Stimulated activated CD8-positive, alpha-beta memory T cell treated with anti-CD3 and anti-CD28 coated beads, Interleukin-7, amount 100 ng/mL, for 1 hour (primary cell): ENCODE measurements at places on chromosomes 5 and 9.

DNA sequence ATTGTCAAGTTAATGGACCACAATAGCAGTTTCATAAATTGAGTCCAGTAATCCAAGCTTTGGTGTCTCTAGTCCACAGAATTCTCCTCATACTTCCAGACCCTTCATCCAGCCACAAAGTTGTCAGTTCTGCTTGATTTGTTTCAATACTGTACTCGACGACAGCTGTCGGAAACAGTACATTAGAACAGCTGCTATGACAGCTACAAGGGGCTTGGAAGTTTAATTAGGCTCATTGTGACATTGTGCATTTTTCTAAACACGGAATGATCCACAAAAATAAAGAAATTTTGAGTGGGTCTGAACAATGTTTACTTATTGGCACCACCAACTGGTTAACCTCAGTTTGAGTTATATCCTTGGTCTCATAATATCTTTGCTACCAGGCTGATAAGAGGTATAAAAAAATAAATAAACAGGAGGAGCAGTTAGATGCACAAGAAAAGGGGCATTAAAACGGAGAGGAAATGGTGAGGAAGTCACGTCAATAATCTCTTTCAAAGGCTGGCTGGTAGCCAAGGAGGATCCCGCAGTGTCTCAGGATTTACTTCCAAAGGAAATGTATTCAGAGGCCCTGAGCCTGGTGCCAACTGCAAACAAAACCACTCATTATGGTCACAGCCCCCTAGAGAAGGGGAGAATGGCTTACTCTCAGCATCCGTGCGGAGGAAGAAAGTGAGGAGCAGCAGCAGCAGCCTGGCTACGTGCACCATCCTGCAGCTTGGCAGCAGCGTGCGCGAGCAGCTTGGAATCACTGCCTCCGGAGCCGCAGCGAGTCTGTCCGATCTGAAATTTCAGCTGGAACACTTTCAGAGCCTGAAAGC lies 933.8 kb upstream of the DMAC1 start:
- no peak for DNase-seq

DNA sequence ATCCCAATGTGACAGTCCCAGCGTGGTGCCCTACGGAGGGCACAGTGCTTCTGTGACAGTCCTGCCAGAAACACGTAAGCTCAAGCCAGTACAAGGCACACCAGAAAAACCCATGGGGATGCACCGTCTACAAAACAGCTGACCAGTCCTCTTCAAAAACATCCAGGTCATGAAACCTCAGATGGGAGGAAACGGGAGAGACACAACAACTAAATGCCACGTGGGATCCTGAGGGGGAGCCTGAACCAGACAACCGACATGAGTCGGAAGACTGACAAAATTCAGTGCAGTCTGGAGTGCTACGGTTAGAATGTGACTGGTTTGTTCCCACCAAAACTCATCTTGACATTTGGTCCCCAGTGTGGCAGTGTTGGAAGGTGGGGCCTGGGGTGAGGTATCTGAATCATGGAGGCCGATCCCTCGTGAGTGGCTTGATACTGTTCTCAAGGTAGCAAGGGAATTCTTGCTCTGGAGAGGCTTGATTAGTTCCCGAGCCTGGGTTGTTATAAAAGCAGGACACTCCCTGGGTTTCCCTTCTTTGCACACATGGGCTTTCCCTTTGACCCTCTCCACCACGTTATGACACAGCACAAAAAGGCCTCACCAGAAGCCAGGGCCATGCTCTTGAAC lies 55.4 kb downstream of the ADAMTS2 start:
- DNase-seq: no peak

GRCh38 chr5:85182344-85182743 lies 797.7 kb upstream of the EDIL3 start:
- no peak for DNase-seq

- no peak for DNase-seq
Measured at GRCh38 chr5:143347046-143347445, 56.4 kb downstream of the NR3C1 start.

DNA sequence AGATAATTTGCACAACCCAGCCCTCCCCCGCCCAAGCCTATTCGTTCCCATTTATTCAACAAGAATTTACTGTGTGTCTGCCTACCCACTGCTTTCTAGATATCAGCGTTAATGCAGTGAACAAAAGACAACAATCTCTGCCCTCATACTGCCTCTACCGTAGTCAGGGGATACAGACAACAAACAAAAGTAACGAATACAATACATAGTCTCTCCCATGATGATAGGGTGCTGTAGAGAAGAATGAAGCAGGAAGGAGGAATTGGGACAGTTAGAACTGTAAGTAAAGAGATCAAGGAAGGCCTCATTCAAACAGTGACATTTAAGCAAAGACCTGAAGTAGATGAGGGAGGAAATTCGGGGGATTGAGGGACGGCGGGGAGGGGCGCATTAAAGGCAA lies 1.7 kb downstream of the GFM2 start:
- no peak for DNase-seq

- no peak for DNase-seq
Measured at GRCh38 chr9:34988218-34989002, 1.1 kb upstream of the DNAJB5 start.

- no peak for DNase-seq
Measured at GRCh38 chr9:133727277-133727875, 10.8 kb downstream of the SARDH start.

GRCh38 chr9:3292311-3292710 lies 233.5 kb downstream of the RFX3 start:
- no peak for DNase-seq

- DNase-seq: no peak
Measured at GRCh38 chr9:100443781-100444768, 17.1 kb downstream of the MSANTD3 start.

DNA sequence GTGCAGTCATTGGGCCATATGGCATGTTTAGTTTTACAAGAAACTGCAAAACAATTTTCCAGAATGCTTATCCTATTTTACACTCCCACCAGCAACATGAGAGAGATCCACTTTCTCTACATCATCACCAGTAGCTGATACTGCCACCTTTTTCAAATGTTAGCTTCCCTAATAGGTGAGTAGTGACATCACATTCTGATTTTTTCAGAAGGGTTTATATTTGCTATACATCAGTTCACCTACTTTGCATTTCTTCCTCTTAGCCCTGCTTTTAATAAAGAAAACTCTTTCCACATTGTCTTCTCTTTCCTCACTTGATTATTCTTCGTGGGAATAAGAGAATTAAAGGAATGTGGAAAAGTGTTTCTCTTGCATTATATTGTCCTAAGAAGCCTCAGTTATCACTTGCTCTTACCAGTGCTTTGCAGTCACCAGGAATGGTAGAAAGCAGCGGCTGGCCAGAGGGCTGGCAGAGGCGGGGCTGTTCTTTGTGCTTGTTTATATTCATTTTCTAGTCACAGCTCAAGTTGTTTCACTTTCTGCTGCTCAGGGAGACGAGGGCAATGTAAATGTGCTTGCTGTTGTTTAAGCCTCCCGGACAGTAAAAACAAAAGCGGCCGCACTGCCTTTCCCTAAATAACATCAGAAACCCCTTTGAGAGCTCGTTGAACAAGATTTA lies 164.8 kb downstream of the HSD17B3 start:
- DNase-seq: no peak

- DNase-seq: no peak
Measured at GRCh38 chr9:107249131-107249533, 33.9 kb upstream of the RAD23B start.

DNA sequence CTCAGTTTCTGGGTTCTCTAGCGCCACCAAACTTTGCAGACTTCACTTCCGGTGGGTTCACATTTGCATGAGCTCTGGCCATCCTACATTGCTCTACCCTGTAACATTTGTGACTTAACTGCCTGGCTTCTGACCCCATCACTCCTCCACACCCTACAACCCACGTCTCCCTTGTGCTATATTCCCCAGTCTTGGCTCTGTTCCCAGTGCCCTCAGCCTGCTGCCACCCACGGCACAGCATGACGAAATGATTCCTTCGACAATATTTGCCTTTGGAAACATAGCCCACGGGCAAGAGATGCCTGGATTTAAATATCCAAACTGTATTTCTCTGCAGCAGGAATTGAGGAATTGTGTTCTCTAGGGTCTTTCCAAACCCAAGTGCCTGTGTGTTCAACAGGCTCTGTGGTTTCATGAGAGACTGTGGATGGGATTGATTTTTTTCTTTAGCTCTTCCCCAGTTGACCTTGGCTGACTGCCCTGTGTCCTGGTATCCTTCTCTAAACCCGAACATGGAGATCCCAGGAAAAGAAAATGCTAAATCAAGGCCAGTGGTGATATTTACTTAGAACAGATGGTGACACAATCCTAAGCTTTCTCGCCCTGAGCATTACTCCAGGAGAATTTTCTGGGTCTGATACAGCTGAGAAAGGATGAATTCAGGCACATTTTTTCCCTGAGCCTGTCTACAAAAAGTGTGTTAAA lies 44.4 kb upstream of the GRIA1 start:
- no peak for DNase-seq

DNA sequence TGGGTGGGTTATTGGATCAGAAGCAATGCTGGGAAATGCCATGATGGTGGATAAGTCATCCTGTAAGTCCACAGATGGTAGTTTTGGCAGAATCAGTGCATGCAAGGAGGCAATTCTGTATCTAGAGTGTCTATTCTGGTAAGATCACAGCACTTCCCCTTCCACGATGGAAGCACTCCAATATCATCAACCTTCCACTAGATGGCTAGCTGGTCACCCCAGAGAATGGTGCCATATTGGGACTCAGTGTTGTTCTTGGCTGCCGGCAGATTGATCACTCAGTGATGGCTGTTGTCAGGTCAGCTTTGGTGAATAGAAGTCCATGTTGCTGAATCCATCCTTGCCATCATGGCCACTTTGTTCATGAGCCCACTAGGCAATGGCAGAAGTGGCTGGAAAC lies 553.5 kb downstream of the CSNK1G3 start:
- no peak for DNase-seq

GRCh38 chr5:95083606-95084005 lies 201.3 kb downstream of the MCTP1 start:
- DNase-seq: no peak

DNA sequence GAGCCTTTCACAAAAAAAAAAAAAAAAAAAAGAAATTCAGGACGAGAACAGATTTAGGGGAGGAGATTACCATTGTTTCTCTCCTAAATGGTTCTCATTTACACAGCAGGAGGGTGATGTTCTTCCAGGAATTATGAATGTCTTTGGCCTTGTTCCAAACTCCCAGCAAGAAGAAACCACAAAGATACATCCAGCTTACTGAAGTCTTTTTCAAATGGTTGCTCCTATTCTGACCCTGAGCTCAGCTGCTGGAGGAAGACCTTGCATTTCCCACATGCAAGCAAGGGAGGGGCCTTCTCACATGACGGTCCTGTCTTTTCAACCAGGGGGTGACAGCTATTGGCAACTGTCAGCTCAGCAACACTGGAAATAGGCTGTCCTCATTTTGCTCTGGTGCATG lies 203.0 kb upstream of the VLDLR start:
- no peak for DNase-seq

DNA sequence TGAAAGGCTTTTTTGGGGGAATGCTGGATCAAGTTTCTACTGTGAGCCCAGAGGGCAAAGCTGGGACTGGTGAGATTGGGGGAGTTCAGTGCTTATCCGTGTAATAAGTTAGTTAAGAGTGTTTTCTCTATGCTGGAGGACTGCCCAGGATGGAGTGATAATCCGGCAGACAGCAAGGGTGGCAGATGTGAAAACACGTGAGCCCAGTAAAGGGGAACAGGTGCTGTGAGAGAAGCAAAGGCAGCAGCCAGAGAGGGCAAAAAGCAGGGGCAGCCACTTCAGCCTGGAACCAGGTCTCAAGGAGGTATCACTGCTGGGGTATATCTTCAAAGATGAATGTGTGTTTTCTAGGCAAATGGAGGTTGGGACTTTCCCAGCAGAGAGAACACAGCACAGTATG lies 53.9 kb downstream of the GALNT10 start:
- DNase-seq: no peak

DNA sequence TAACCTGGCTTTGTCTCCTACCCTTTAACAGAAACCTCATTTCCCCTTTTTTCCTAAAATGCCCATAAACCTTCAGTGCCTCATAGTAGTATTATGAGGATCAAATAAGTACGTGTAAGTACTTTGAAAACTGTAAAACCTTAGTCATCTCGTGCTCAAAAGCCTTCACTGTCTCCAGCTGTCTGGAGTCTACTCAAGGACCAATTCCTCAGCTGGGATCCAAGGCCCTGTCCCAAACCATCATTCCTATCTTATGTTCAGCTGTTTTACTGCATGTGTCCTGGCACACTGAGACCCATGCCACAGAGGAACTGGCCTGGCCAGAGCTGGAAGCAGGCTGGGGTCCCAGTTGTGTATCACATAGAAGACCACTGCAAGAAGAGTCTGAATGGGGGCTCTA lies 15.9 kb downstream of the ADAMTSL1 start:
- no peak for DNase-seq

DNA sequence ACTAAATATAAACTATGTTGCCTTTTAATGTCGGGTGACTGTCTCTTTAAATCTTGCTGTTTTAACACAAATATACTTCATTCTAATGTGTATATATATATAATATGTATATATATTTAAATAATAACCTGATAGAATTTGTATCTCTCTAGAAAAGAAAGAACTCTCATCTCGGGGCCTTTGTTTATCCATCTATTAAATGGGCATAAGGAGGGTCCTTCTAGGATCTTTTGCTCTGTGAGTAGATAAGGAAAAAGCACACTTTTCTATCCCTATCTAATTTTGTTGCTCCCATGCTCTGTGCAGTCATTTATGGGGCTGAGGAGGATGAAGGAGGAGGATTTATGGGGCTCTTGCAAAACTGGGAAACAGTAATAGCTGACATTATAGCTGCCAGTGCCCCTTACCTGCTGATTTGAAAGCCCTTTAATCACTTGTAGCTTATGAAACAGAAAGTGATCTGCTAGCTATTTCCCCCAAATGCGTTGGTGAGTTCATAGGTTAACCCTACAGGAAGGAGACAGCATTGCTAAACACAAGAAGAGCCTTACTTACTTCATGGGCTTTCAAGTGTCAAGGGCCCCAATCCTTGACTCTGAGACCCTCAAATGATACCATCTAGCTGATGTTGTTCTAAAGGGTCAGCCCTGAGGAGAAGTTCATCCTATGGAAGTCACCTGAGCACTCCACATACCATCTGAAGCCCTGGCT lies 5.8 kb upstream of the PPARGC1B start:
- no peak for DNase-seq

DNA sequence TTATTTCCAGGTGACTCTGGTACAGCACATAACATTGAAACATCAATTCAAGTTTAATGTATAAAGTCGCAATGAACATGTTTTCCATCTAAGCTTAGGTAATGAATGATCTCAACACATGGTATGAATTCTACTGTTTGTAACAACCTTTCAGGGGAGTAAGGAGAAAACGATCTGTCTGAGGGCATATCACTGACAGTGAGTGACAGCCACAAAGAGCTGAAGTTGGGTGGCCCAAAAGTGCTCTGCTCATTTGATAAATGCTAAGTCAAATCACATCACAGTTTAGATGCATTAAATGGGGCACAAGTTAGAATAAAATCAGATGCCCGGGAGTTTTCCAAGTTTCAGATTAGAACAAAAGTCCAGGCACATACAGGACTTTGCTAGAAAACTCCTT lies 1.2 kb downstream of the FANCC start:
- DNase-seq: no peak

- no peak for DNase-seq
Measured at GRCh38 chr9:93549611-93550010, 26.8 kb upstream of the PHF2 start.
